ENCODE measurements at places on chromosomes 6 and 20.

DNA sequence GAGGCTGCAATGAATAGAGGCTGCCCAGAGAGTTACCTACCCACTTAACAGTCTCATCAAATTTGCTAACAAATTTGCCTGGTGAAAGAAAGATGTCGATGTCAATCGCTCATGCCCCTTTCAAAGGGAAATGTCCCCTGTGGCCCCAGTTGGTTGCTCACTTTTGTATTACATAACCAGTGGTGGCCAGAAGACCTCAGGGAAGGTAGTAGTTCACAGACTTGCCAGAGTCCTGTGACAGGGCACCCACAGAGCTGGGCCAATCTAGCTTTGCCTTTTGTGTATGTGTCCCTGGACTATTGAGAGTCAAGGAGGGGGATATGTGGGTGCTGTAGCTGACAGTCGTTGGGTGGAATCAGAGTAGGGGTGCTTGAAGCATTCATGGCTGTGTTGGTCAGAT lies 70.7 kb upstream of the CCN6 start:
- DNase-seq, result no peak

DNA sequence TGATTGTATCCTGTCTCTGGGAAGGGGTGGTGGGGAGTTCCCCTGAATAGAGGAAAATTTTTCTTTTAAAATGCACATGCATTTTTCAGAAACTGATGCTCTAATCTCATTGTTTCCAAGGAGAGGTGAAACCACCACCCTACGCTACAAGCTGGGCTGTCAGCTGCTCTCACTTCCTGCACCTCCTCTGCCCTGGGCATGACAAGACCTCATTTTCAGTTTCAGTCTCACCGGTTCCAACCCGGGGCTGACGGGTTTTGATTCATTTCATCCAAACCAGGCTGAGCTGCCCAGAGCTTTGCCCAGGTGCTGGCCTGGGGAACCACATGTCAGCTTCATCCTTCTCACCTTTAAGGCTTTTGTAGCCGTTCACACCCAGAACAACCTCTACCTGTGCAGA lies 99.7 kb downstream of the EYA2 start:
- DNase-seq, result no peak

- DNase-seq, result no peak
Observed at GRCh38 chr20:8722277-8722928, 346.5 kb upstream of the PLCB4 start.

DNA sequence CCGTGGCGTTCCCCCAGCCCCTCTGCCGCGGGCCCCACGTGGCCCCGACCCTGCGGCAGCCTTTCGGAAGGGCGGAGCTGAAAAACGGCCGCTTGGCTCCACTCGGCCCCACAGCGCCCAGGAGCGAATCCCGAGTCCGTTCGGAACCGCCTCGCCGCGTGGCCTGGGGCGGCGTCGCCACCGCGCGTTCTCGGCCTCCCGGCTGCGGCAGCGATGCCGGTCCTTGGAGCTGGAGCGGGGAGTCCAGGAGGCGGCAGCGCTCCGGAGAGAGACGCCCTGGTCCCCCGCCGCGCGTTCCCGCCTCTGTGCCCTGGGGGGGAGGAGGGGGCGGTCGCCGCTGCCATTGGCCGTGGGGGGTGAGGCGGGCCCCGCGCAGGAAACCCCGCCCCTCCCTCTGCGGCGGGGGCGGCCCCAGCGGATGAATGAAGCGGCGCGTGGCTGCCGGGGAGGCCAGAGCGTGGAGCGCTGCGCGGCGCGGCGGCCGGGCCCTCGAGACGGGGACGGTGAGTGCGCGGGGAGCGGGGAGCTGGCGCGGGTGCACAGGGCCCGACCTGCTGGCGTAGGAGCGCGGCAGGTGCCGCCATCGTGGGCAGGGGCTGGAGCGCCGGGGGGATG lies at the start of gene SLCO4A1:
SLCO4A1 (plus strand) TSS at position 453 of the 615 bp plus-strand sequence. CDS start 13,952 bp downstream, outside the sequence.
- no peak for DNase-seq

- no peak for DNase-seq
Observed at GRCh38 chr20:37388831-37389230, 42.9 kb downstream of the SRC start.

GRCh38 chr20:25360631-25361286 lies 29.9 kb downstream of the ABHD12 start:
- DNase-seq, result no peak

GRCh38 chr20:60632391-60633262 lies 619.4 kb upstream of the CDH4 start:
- DNase-seq, result no peak

GRCh38 chr6:25056130-25056529 lies 120.4 kb upstream of the RIPOR2 start:
- no peak for DNase-seq

GRCh38 chr6:112054001-112054400 lies at the start of gene CCN6:
Gene CCN6, plus strand, starts transcription at chr6:112054104. Its CDS starts 254 bp downstream, at chr6:112054358.
- no peak for DNase-seq

- no peak for DNase-seq
Observed at GRCh38 chr20:24303393-24304170, 165.8 kb upstream of the SYNDIG1 start.

DNA sequence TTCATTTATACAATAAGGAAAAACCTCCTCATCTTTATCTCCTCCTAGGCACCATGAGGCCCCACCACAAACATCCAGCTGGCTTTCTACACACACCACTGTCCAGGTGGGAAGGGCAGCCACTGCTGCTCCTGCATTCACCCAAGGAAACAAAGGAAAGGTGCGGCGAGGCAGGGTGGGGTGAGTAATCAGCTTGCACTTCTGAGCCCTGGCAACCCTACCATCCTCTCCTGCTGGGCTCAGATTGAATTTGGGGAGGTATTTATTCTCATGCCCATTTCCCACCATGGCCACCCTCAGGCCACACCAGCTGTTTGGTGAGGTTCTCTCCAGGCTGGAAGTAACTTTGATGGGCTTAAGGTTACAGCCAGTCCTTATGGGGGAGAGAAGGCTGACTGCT lies 31.2 kb upstream of the SPDEF start:
- no peak for DNase-seq

GRCh38 chr20:17463711-17464110 lies 67.5 kb downstream of the BFSP1 start:
- DNase-seq, result no peak

GRCh38 chr6:140915103-140915502 lies 1217.6 kb upstream of the GJE1 start:
- DNase-seq, result no peak

DNA sequence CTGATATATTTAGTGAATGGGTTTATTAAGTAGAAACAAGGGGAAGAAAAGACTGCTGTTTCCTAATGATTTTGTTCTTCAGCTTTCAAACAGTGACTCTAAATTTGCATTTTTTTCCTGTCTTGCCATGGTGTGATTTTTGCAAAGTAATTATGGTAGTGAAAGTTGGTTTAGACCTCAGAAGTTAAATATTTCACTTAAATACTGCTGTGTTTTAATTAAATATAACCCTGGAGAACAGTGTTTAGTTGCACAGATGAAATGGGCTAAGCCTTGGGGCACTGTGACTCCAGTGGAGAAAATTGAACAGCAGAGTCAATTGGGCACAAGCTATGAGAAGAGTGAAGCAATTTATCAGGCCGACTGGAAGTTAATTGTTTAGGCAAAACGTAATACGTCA lies 111.1 kb upstream of the MCHR2 start:
- no peak for DNase-seq

- DNase-seq, result no peak
Observed at GRCh38 chr20:44222633-44223368, 12.2 kb upstream of the OSER1 start.

DNA sequence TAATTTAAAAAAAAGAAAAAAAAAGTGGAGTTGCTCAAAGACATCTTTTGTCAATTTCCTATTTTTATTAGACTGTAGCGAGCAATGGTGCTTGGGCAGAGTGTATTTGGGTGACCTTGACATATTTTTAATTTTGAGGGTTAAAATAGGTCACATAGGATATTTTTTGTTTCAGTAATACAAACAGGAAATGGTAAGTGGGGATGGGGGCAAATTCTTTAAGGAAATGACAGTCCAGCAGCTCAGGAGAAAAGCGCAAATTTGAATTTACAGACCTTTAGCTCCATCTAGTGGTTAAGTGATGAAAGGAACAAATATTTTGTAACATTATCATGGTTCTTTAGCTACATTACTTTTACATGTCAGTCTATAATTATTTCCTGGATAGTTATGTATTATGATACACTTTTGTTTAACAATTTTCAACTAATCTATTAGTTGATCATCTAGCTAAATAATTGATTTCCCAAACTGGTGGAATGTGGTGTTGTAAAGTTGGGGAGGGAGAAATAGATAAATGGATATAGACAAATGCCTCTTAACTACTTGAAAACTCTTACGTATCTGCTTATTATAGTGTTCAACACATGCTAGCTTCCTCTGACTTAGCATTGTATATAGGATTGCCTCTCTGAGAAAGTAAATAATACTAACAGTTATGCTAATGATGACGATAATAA lies 10.0 kb downstream of the CITED2 start:
- no peak for DNase-seq

- DNase-seq, result no peak
Observed at GRCh38 chr20:37714978-37715672, 21.3 kb downstream of the CTNNBL1 start.

DNA sequence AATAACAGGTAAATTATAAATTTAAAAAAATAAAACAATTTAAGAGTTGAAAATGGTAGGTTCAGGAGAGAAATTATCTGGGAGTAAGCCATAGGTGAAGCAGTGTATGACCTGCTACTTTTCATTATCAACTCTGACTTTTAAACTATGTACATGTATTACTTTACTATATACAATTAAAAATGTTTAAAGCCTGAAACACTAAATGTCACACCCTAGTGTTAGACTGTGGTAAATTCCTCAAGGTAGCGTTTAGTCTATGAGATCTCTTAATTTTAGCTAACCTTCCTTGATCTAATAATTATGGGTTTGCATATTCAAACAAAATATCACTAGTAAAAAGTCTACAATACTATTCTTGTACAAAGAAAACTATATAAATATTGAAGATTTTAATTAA lies 22.3 kb upstream of the TBC1D32 start:
- no peak for DNase-seq

GRCh38 chr6:107776415-107776814 lies 47.7 kb downstream of the SCML4 start:
- DNase-seq, result no peak

GRCh38 chr6:168602576-168602975 lies 161.6 kb downstream of the SMOC2 start:
- DNase-seq, result no peak

GRCh38 chr20:47358672-47359529 lies 2.4 kb upstream of the ZMYND8 start:
- DNase-seq, result peak; percentile 60

GRCh38 chr20:57996465-57996864 lies 232.0 kb downstream of the ANKRD60 start:
- DNase-seq, result no peak

DNA sequence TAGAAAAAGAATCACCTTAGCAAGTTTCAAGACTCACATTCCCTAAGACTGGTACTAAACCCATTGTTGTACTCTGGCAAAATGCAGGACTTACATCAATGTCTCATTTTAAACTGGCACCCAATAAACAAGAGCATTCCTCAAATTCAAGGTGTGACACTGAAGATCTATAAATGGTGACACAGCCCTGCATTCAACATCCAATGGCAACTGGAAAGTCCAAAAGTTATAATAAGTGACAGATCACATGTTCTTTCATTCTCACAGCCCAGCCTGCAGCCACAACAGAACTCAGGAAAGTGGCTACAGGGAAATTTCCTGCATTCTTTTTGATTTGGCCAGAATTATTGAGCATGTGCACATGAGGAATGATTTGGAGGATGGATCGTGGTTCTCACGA lies 57.5 kb downstream of the MBOAT1 start:
- no peak for DNase-seq

DNA sequence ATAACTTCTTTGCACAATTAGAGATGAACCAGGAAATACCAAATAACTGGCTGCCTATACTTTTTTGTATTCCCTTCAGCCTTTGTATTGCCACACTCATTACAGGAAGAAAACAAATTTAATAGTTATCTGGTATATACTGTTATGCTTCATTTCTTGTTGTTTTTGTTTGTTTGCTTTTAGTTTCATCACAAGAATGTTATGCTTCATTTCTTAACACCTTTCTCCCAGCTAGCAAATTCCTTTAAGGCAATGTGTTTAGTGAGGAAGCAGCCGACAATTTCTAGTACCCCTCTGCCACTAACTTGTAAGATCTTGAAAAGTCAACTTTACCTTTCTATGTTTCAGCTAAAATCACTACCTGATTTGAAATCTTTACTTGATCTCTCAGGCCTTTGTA lies 1.4 kb downstream of the NCOA6 start:
- no peak for DNase-seq
